ENCODE measurements at places on chromosomes 1 and 21.

GRCh38 chr1:20717452-20718342 lies at the start of gene KIF17:
Gene KIF17 (minus strand): TSS chr1:20718007. CDS start chr1:20717706, 301 bp downstream.
- peak; percentile 84 for DNase-seq

GRCh38 chr1:167899253-167899681 lies 14.7 kb downstream of the ADCY10 start:
- no peak for DNase-seq

- DNase-seq, result peak; percentile 83
Measured at GRCh38 chr1:201481761-201482493, 12.9 kb upstream of the PHLDA3 start.

DNA sequence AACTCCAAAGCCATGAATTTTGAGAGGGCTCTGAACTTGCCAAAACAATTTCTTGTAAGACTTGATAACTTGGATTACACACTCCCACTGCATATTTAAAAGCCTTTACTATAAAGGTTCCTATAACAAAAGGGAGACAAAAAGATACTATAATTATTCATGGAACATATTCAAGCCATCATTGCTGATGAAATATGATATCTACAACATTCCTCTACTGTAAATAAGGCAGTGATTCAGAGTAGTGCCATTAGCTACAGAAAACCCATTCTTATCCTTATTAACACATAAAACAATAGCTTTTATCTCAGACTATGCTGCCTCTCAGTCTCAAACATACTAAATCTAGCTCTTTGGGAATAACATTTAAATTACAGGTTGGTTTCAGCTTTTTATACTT lies 675.5 kb upstream of the CXADR start:
- no peak for DNase-seq

DNA sequence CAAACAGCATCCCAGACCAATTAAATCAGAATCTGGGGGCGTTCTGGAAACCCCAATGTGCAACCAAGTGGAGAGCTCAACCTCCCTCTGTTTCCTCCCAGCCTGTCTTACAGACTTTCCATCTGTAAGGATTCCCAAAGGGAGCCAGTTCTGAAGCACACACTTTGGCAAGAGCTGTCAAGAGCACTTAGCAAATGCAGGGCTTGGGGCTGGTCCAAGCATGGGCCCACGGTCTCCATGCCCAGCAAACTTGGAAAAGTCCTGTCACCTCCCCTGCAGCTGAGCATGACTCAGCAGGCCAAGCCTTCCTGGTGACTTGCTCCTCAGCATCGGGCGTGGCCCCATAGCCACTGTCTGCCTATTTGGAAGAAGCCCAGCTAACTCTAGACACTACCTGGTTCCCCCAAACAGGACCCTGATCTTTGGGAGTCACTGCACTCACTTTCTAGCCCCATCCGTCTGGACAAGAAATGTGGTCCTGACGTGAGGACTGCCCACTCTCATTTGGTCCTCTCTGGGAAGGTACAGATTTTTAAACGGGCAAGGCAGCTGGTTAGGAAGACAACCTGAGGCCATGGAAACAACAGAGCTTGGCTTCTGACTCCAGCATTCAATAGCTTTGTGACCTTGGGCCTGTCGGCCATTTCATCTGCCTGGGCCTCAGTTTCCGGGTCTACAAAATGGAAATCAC lies 16.9 kb downstream of the SLC2A1 start:
- DNase-seq, result peak; percentile 77

DNA sequence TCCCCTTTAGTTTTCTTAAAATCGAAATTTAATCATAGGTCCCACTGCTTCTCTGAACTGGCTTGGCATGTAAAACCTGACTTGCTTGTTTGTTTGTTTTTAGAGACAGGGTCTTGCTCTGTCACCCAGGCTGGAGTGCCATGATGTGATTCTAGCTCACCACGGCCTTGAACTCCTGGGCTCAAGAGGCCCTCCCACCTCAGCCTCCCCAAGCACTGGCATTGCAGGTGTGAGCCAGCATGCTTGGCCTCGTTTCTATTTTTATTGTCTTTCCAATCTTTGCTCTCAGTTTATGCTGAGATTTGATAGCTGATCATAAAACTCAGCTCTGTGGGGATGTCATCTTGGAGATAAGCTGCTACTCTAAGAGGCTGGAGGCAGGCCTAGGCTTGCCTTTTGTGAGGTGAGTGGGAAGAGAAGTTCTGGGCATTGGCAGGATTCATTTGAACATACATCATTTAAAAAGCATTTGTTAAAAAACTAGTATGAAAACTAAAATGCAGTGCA lies 51.5 kb upstream of the GCLM start:
- DNase-seq, result no peak
